SK-N-DZ (cell line): ENCODE measurements at places on chromosomes 1 and 21.

DNA sequence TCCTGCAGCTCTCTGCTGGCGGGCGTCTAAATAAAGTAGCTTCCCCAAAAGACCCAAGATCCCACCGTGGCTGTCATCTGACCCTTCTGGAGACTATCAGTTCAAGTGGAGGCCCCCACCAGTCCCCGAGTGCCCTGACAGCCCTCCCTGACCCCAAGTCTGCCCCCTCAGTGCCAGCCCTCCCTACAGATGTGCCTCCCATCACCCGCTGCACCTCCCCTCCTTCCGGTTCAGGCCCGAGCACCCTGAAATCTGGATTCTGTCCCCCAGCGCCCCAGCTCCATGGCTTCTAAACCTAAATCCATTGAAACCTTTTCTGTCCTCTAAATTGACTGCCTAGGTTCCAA, 595 bp downstream of the IL10RB start:
- DNase-seq, result no peak

GRCh38 chr1:99363531-99363930, 99.2 kb downstream of the PLPPR4 start:
- no peak for DNase-seq

GRCh38 chr1:14682941-14683621, 84.6 kb downstream of the KAZN start:
- DNase-seq, result peak; percentile 40

DNA sequence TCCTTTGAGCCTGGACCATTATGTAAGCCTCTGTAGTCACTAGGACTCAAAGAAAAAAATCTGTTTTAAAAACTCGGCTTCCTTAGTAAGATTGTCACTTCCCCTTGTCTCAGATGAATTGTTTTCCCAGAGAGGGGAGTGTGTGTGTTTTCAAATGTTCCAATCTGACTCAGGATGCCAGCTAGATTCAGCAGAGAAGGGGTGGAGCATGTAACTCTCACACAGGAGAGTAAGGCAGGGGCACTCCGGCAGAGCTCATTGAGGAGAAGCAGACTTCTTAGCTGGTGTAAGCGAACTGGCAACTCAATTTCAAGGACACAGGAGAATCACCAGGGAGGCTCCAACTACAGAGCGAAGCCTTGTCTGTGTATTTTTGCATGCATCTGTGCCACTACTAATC, 623.2 kb downstream of the LMO4 start:
- DNase-seq, result no peak

- no peak for DNase-seq
These were observed 15.1 kb downstream of the IFNAR1 start for GRCh38 chr21:33339918-33340317.

DNA sequence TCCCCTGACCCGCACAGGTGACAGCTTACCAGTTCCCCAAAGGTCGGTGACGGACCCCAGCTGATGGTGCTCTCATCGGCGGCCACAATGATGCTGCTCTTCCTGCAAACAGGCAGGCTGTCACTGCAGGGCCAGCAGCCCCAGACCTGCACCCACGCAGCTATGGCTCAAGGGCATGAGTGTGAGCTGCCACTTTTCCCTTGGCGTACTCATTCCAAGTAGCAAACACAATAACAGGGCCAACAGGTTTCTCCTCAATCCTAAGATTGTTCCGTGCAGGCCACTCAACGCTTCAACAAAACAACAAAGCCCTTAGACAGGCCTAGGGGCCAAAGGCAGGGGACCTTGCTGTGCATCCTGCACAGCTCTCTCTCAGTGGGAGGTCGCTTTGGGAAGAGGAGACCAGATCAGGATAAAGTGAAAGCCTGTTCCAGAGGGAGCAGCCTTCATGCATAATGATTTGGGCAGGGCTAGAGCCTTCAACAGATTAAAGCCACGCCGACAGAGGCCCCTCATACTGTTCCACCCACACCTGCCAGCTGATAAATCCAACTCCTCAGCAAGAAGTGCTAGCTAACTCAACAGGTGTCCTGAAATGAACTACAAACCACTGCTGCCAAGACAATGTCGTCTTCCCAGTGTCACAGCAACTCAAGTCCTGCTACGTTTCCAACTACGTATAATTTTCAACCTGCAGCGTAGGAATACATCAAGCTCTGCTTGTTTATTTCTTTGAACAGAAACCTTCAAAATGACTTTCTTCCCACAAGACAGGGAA, 27.2 kb downstream of the RCC2 start:
- DNase-seq, result no peak

GRCh38 chr1:56827711-56828110, 8.5 kb upstream of the FYB2 start:
- DNase-seq, result no peak

- DNase-seq, result peak; percentile 52
These were observed 32.4 kb upstream of the BSDC1 start for GRCh38 chr1:32426489-32427255.

- no peak for DNase-seq
These were observed 192.8 kb downstream of the FCRL5 start for GRCh38 chr1:157359314-157360022.

GRCh38 chr1:94237291-94238226, at the start of gene ARHGAP29:
ARHGAP29 (minus strand) TSS chr1:94237584; CDS start chr1:94231611, 5,973 bp downstream.
- DNase-seq, result peak; percentile 82

DNA sequence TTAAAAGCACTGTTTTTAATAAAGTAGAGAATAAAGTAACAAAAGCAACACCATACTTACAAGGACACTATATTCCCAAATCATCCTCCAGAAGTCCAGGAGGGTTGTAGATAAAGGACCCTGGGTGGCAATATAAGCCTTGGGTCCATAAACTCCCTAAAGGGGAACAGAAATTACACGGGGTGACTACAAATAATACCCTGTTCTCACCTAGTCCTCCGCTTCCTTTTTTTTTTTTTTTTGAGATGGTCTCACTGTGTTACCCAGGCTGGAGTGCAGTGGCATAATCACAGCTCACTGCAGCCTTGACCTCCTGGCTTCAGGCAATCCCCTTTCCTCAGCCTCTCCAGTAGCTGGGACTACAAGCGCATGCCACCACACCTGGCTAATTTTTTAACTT, 13.1 kb downstream of the PTPN22 start:
- DNase-seq, result no peak

GRCh38 chr1:2001773-2002411, 1.7 kb downstream of the CFAP74 start:
- DNase-seq, result no peak

GRCh38 chr21:39882839-39883195, 15.6 kb downstream of the PCP4 start:
- DNase-seq, result no peak

DNA sequence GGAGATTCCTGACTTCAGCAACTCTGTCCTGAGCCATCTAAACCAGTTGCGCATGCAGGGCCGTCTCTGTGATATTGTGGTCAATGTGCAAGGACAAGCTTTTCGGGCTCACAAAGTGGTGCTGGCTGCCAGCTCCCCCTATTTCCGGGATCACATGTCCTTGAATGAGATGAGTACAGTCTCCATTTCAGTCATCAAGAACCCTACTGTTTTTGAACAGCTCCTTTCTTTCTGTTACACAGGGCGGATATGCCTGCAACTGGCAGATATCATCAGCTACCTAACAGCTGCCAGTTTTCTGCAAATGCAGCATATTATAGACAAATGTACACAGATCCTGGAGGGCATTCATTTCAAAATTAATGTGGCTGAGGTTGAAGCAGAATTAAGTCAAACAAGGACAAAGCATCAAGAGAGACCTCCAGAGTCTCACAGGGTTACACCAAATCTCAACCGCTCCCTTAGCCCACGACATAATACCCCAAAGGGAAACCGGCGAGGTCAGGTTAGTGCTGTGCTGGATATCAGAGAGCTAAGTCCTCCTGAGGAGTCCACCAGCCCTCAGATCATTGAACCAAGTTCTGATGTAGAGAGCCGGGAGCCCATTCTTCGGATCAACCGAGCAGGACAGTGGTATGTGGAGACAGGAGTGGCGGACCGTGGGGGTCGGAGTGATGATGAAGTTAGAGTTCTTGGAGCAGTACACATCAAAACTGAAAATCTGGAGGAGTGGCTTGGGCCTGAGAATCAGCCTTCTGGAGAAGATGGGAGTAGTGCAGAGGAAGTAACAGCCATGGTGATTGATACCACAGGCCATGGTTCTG, 2.3 kb downstream of the ZBTB37 start:
- DNase-seq, result no peak

- DNase-seq, result no peak
These were observed 76.4 kb upstream of the DSCAM start for GRCh38 chr21:40923407-40923806.

DNA sequence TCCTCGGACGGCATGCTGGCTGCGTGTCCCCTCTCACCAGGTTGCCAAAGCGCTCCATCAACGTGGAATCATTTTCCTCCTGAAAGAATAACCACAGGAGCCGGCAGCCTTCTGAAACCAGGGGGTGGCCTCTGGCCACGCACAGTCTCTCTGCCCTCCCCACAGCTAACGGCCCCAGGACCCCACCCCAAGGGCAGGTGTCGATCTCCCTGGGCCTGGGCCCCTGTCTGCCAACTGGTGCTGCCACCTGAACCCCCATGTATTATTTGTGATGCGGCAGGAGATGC, 46.1 kb downstream of the KCNAB2 start:
- no peak for DNase-seq

DNA sequence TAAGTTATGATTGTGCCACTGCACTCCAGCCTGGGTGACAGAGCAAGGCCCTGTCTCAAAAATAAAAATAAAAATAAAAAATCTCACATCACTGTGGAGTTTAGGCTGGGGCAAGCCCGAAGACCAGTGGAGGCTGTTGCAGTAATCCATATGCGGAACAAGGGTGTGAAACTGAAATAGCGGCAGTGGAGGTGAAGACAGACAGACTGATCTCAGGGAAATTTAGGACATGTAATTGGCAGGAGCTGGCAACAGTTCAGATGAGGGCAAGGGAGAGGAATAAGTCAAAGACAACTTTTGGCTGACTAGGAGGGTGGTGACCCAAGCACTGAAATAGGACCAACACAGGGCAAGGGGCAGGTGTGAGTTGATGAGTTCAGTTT, 8.4 kb downstream of the ARMH1 start:
- no peak for DNase-seq

DNA sequence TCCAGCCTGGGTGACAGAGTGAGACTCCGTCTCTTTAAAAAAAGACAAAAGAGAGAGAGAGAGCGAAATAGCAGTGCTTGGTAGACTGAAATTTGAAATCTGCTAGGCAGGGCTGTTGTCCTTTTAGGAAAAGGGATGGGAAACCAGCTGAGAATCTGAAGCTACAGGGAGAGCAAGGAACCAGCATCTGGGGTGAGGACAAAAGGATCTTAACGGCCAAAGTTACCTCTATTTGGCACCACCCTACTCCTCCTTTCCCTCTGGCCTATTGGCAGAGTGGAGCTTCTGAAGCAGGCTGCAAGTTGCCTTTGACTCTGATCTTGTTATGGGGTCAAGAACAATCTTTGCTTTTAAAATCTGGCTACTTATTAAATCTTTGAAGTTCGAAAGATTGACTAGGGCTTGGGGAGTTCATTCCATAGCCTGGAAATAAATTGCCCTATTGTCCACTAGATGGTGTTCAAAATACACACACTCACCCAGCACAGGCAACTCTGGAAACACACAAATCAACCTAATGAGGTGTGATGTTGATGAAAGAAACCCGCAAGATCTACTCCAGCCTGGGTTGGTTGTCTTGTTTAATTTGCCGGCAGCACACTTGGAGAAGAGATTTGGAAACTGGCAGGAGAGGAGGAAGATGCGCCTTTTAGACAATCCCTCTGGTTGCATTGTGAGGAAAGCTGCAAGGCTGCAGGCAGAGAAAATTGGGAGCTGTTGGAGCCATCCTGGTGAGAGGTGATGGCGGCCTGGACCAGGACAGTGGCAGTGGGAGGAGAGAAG, 16.5 kb upstream of the PARP1 start:
- peak; percentile 55 for DNase-seq

DNA sequence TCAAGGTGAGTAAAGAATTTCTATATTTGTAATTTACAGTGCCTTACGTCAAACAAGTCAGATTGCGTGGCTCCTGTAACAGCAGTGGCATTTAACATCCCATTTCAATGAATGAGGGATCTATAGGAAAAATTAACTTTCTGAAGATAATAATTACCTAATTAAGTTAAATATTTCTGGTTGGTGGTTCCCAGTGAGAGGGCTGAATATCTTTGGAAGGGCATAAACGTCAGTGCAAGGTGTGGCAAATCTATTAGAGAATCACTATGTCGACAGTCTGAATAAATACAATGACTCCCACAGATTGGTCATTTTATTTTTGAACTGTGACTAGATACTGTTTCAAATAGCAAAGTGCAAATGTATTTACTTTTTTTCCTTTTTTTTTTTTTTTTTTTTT, 80.0 kb downstream of the S1PR1 start:
- no peak for DNase-seq

GRCh38 chr1:150558761-150559655, 9.8 kb downstream of the ADAMTSL4 start:
- DNase-seq, result no peak

- no peak for DNase-seq
These were observed 29.1 kb downstream of the DDR2 start for GRCh38 chr1:162661336-162661735.

GRCh38 chr1:246691622-246692495, 32.4 kb upstream of the SCCPDH start:
- peak; percentile 47 for DNase-seq

DNA sequence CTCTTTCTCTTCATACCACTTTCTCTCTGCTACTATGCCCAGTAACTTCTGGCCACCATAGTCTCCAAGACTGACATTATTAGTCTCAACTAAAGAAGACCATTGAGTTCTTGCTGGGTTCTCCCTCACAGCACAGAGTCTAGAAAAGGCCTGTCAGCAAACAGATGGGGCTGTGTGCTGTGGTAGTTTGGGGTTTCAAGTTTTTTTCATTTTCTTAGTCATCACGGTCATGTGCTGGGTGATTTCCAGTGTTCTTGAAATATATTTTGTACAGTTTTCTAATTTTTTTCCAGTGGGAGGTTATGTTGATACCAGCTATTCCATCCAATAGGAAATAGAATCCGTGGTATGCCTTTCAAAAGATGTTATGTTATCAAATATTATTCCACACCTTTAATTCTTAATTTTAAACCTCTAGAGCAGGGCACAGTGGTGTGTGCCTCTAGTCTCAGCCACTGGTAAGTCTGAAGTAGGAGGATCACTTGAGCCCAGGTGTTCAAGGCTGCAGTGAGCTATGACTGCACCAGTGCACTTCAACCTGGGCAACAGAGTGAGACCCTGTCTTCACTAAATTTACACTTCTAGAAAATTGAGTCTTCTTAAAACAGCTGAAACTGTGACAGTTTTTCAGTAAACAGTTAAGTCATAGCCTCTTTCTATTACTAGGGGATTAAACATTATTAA, 8.3 kb downstream of the CFHR2 start:
- no peak for DNase-seq

GRCh38 chr1:183844806-183845205, 39.9 kb downstream of the RGL1 start:
- peak; percentile 23 for DNase-seq

- no peak for DNase-seq
These were observed 69.9 kb upstream of the LPGAT1 start for GRCh38 chr1:211900441-211900840.

DNA sequence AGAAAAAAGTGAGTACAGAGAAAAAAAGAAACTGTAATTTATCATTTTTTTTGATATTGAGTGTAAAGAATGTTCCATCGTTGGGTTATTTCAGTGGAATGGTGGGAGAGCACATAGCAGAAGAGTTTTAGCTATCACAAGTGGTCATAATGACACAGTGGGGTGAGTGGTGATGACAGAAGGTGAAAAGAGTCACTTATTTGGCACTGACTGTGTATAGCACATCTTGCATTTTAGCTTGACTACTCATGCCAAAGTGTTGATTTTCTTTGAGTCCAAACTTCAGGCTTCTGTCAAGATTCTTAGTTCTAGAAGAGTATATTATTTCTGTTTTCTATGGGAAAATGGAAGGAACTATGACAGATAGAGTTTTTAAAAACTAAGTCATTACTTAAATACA, 261.2 kb downstream of the GRIK1 start:
- DNase-seq, result no peak

- DNase-seq, result no peak
These were observed 148.0 kb upstream of the ZRANB2 start for GRCh38 chr1:71228742-71229365.
